ENCODE measurements at places on chromosomes 13 and 19.

DNA sequence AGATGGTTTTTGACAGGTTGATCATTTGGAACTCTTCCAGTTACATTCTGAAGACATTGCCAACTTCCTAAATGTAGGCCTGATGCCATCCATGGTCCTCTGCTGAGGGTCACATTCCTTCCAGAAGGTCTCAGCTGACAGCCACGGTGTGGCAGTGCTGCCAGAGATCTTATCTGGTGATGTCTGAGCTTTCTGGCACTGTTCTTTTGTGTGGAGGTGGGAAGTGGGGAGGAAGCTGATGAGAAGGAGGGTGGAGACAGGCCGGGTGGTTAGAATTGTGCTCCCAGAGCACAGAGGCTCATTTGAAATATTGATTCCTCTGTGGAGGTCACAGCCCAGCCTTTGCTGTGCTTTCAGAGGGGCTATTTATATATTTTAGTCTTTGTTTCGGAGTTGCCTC lies 16.1 kb upstream of the MTIF3 start:
- no peak for DNase-seq

DNA sequence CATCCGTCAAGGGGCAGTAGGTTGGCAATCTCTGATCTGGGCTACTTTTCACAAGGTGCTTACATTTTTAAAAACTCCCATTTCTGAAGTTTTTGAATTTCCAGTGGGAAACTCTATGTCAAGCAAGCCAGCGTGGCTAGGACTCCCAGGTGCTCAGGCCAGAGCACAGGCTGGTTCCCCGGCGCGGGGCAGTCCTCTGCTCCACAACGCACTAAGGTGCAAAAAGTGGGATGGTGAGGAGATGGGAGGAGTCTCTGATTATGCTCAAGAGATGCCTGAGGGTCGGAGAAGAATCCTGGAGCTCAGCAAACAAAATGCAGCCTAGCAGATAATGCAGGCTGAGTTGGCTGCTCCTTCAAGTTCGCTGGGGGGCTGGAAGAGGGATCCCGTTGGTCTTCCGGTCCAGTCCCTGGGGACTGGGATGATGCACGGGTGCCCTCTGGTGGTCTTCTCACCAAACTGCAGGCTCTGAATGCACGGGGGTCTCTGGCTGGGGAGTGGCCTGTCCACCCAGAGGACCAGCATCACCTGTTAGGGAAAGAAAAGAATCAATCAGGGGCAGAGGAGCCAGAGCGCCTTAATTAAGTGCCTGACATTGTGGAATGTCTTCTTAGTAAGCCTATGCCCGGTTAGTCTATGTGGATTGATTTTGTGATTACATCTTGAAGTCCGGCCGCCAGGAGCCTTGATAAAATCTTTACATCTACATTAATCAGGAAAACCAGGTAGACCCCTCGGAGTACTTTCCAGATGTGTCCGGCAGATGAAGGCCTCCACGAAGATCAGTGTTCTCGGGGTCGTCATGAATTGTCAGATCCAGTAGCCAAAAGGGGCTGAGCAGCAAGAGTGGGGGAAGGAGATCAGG lies 244.4 kb upstream of the MAB21L1 start:
- peak; percentile 55 for DNase-seq

GRCh38 chr13:41056826-41057711 lies 4.2 kb upstream of the WBP4 start:
- no peak for DNase-seq

- DNase-seq, result no peak
Observed at GRCh38 chr13:110886870-110887596, 27.8 kb downstream of the ANKRD10 start.

GRCh38 chr19:1618157-1619093 lies 13.2 kb upstream of the UQCR11 start:
- DNase-seq, result peak; percentile 23
